Sigmoid colon (tissue), 7 donors: ENCODE measurements at places on chromosomes 1 and 21. TPM values are rescaled to one million over a fixed set of nuclear protein-coding genes. Genes with fewer than 3 reads are reported as not detected.

DNA sequence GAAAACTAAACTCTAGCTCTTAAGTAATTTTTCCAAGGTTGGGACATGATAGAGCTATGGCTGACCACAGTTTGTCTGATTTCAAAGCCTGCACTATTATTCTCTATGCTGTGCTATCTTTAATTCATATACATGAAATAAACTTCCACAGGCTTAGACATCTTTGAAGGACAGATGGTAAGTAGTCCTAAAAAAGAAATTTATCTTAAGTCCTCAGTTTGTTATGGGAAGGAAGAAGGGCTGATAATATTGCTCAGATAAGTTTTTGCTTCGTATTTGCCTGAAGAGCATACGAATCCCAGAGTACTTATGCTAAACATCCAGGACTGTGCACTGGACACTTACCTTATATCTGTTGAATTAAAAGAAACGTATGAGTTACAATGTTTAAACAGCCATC is 39.6 kb downstream of the VCAM1 start:
- DNase-seq, result no peak

DNA sequence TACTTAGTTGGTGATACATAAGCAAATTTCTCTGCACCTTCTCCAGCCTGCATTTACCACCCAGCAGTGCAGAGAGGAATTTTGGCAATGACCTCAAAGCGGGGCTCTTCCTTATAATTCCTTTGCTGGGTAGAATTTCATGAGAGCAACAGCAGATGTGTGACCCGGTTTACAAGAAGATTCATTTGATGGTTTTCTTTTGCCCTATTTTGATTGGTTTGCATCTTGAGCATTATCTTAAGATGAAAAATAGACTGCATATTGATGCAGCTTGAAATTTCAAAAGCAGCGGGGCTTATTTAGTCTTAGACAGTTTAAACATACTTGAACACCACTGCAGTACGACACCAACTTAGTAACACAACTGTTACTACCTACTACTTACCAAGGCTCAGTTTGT is 378.9 kb downstream of the TTLL7 start:
- DNase-seq, result no peak

The CR1 gene
- 7.1 TPM for total RNA-seq

The CGN gene
- total RNA-seq, result 0.33 TPM

DNA sequence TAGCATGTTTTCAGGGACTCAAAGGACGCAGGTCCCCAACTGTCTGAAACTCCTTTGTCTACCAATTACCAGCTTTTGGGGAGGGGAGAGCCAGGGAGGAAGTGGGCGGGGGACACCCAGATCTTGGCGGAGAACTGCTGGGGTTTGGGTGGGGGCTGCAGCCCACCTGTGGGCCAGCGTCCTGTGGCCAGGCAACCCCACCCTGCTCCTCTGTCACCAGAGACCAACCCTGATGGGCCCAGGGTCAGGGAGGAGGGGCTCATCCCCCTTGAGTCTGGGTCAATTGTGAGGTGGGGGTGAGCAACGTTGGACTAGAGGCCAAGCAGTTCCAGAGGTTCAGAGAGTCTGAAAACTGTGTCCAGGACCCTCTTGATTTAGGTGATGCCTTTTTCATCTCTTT is 96.1 kb upstream of the TARDBP start:
- no peak for DNase-seq

The TCEA3 gene
- total RNA-seq, result 42.8 TPM

The PLA2G5 gene
- 38.1 TPM for total RNA-seq

The MYOG gene
- not detected for total RNA-seq

DNA sequence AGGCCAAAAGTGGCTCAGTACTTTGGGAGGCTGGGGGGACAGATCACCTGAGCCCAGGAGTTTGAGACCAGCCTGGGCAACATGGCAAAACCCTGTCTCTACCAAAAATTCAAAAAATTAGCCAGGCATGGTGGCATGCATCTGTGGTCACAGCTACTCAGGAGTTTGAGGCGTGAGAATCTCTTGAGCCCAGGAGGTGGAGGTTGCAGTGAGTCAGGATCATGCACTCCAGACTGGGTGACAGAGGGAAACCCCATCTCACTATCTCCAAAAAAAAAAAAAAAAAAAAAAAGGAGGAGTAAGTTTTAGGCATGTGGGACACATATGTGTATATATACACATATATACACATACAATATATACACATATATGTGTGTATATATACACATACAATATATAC is 165.3 kb upstream of the DPYD start:
- DNase-seq, result no peak

The ADAMTS5 gene
- 20.3 TPM for total RNA-seq

DNA sequence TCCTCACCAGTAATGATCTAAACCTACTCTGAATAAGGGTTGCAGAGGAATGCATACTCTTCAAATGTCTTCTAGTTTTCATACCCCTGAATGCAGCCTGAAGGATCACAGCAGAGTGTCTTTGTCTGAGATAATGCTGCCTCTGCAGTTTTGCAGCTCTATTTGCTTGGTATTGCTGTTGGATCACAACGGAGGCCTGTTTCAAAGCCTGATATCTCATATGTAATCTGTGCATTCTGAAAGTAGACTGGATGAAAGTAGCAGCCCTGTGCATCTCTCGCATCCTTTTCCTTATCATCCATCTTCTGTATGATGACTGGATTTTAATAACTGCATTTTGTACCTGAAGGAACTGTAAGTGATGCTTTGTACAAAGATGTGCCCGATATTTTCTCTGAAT is 34.9 kb upstream of the F13B start:
- DNase-seq, result no peak

DNA sequence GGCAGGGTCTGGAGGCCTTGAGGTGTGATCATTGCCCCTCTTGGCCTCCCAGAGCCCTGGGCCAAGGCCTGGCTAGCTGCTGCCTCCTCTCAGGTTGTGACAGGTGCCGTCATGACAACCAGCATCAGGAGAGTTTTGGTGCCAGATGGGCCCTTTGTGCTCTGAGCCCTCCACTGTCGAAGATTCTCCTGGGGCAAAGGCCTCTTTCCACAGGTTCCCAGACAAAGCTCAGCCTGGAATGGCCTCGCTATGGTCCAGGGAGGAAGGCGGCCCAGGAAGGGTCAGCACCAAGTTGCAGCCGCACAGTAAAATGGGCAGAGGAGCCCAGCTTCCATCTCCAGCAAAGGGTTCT is 78.4 kb downstream of the ALPL start:
- DNase-seq, result no peak
